ENCODE measurements at places on chromosomes 1 and 21. TPM values are rescaled to one million over a fixed set of nuclear protein-coding genes. Genes with fewer than 3 reads are reported as not detected.

GRCh38 chr1:24963099-24963872 is 33.2 kb upstream of the RUNX3 start:
- DNase-seq, result no peak

Gene MAB21L3
- total RNA-seq, result not detected

- no peak for DNase-seq
Observed at GRCh38 chr1:45848714-45849113, 45.3 kb downstream of the MAST2 start.

- no peak for DNase-seq
Observed at GRCh38 chr1:117654493-117655219, 48.8 kb downstream of the TENT5C start.

All from LHCN-M2 (cell line).